ENCODE measurements at places on chromosomes 4 and X.

GRCh38 chr4:168357941-168358340, 39.4 kb upstream of the DDX60 start:
- no peak for DNase-seq

- DNase-seq, result no peak
These were observed 52.3 kb downstream of the KIAA0232 start for GRCh38 chr4:6834867-6835266.

DNA sequence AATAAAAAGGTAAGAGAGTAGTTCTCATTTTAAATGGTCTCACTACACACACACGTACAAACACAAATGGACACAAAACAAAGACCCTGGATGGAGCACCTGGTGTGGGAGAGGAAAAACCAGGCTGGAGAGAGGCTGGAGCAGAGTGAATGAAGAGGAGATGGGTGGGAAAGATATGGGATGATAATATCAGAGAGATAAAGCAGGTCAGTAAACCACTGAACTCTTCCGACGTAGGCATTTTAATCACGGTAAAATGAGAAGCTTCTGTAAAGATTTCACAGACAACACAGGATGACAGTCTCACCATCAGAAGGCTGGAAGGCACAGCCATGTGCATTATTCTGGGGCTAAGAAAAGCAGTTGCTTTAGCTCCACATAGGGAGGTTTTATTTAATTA, 532.8 kb downstream of the KCNIP4 start:
- no peak for DNase-seq

GRCh38 chrX:15616531-15616930, 15.8 kb upstream of the ACE2 start:
- DNase-seq, result no peak

- DNase-seq, result no peak
These were observed 467.8 kb downstream of the GRXCR1 start for GRCh38 chr4:43360296-43360695.

DNA sequence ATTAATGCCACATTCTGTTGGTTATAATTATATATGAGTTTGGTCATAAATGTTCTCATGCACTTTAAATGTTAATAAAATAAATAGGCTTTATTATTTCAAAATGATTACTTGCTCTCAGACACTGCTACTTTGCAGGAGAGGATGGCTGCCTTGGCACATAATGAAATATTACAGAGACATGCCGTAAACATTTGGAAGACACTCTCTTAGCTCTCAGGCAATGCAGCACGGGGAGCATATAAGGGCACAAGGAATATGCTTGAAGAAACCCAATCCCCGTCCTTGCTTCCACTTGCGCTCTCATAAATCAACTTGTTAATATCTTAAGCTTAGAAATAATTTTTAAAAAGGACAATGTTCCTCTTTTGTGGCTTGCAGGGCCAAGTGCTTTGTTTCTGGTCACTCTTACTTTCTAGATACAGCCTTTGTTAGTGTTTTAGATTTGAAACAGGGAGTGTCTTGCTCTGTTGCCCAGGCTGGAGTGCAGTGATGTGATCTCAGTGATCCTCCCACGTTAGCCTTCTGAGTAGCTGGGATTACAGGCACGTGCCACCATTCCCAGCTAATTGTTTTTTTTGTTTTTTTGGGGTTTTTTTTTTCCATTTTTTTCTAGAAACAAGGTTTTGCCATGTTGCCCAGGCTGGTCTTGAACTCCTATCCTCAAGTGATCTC, 445.0 kb downstream of the SPRY1 start:
- DNase-seq, result no peak

DNA sequence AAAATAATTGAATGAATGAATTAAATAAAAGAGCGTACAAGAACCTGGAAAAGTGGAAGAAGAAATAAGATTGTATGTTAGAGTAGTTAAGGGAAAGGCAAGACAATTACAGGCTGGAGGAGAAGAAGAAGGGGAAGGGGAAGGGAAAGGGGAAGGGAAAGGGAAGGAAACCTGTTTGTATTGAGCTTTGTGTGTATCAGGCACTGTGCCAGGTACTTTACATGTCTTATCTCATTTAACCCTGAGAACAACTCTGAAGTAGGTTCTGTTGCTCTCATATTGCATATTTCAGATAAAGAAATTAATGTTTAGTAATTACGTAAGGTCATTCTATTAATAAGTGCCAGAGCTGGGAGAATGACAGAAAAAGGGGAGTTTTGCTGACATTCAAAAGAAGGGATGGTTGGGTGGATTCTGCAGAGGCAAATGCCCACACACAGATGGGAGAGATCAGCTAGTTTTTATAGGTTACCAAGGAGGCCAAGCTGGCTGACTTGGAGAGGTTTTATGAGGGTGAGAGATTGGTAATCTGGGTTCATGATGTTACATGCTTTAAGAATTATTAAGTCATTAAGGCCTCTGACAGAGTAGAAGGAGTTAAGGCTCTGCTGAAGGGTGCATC, 92.3 kb upstream of the LCORL start:
- no peak for DNase-seq

DNA sequence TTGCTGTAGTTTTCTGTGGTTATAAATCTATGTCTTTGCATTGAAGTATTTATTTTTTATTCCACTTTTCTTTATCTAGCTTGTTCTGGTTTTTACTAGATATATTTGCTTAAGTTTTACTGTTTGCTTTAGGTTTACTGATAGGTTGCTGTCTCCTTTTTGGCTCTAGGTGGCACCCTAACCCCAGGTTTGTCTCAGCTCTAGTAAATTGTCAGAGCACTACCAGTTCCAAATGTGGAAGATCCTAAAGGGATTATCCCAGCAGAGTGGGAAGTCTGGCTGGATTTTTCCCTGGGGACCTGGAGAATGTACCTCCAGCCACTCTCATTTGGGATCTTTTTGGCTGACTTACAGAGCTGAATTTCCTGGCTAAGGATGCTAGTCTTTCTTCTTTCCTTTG, 106.1 kb downstream of the PBDC1 start:
- peak; percentile 15 for DNase-seq

DNA sequence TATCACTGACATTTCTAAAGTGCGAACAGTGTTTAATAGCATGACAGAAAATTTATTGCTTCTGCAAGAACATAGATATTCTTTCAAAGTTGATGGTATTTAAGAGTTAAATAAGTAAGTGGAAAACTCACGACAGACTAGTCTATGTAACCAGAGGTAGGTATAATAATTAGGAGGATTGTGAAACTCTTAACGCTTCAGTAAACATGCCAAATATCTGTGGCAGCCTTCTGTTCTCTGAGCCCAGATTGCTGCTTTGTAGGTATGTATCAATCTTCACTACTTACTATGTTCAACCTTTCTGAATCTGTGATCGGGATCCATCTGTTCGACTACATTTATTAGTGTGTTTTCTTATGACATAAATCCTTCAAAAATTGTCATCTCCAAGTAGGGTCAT, 53.6 kb upstream of the SPANXB1 start:
- DNase-seq, result no peak

DNA sequence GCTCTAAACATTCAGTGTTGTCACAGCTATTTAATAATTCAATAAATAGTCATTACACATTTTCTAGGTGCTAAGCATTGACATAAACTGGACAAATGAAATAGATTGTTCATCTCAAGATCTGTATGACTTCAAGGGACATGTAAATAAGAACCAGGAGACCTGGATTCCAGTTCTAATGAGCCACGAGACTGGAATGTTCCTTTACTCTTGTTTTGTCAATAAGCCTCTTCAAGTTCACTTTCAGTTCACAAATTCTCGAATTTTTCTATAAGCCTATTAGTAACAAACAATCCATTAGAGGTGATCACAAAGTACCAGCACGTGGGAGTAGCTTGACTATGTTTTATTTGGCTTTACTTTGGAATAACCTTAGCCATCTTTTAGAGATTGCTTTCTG, 514.0 kb upstream of the SMIM31 start:
- no peak for DNase-seq

GRCh38 chr4:23241408-23241807, 548.7 kb downstream of the GBA3 start:
- no peak for DNase-seq

- DNase-seq, result no peak
These were observed 343.0 kb downstream of the OPHN1 start for GRCh38 chrX:68090266-68090665.

GRCh38 chr4:71495454-71495853, 156.6 kb downstream of the SLC4A4 start:
- DNase-seq, result no peak

GRCh38 chrX:25049357-25049756, 33.6 kb upstream of the ARX start:
- no peak for DNase-seq

GRCh38 chr4:187606581-187606980, 389.0 kb upstream of the ZFP42 start:
- no peak for DNase-seq

All from stimulated activated CD4-positive, alpha-beta T cell treated with anti-CD3 and anti-CD28 coated beads, Interleukin-2, amount 100 ng/mL, for 48 hours (primary cell).